ENCODE measurements at places on chromosomes 4 and X.

DNA sequence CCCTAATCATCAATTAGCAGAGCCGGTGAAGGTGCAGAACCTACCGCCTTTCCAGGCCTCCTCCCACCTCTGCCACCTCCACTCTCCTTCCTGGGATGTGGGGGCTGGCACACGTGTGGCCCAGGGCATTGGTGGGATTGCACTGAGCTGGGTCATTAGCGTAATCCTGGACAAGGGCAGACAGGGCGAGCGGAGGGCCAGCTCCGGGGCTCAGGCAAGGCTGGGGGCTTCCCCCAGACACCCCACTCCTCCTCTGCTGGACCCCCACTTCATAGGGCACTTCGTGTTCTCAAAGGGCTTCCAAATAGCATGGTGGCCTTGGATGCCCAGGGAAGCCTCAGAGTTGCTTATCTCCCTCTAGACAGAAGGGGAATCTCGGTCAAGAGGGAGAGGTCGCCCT is 3.3 kb upstream of the OPN1LW start:
- no peak for DNase-seq

- DNase-seq = no peak
Observed at GRCh38 chr4:40976343-40976742, 226.6 kb downstream of the NSUN7 start.

GRCh38 chrX:11445540-11445939 is 152.3 kb downstream of the AMELX start:
- DNase-seq = no peak

GRCh38 chr4:169238445-169238844 is 32.3 kb downstream of the SH3RF1 start:
- no peak for DNase-seq

DNA sequence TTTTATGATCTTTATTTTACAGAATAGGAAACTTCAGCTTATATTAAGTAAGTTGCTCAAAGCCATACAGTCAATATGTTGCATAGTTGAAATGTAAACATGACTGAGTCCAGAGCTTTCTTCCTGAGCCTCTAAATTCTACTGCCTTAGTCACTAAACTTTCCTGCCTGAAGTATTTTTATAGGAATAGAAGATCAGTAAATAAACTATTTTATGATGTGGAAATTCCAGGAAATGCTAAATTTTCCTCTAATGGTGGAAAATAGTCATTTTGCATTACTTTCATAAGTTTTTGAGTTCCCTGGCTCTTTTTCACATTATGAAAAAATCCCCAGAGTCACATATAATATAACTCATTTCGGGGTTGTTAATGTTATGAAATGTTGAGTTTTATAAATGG is 182.8 kb downstream of the BANK1 start:
- DNase-seq = no peak

DNA sequence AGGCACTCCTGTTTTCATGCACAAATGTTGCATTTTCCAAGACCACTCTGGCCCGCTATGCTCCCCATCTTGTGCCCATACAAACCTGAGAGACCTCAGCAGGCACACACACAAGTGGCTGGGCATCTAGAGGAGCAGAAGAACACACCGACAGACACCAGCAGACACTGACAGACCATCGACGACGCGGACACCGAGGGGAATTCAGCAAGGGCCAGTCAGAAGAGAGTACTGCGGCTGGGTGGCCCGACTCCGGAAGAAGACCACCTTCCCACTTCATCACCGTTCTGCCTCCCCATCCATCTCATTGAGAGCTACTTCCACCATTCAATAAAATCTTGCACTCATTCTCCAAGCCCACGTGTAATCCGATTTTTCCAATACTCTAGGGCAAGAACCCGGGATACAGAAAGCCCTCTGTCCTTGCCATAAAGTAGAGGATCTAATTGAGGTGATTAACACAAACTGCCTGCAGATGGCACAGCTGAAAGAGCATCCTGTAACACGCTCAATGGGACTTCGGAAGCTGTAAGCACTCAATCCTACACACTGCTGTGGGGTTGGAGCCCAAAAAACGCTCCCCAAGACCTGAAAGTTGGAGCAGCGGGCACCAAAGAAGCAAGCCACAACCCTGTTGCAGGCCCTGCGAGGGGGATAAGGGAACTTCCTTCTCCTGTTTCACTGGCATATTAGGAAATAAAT is 780.9 kb downstream of the ARAP2 start:
- no peak for DNase-seq

DNA sequence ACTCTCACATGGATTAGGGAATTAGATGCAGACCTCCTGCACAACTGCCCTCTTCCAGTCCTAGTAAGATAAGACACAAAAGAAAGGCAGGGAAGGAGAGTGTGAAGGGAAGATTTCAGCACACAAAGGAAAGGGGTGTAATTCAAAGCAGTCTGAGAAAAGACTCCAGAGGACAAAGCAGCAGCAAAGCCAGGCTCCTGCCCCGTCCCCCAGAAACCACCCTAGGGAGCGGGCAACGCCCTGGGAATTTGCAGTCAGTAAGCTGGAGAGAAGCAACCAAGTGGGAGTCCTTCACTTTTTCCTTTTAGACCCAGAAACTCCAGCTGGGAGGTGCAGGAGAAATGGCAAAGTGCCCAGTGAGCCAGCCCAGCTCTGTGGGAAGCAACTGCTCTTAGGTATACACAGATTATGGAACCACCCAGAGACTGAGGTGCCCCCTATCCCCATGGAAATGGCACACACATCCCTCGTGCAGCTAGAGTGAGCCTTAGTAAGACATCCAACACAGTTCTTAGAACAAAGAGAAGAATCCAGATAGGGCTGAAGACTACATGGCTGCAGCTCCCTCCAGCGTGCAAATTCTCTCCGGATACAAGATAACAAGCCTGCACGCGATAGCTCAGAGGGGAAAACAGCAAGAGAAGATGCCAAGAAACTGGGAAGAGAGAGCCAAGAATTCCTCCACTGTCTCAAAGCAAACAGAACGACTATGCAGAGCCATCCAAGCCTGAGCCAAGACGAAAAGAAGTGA is 26.5 kb upstream of the IRAK1 start:
- no peak for DNase-seq

DNA sequence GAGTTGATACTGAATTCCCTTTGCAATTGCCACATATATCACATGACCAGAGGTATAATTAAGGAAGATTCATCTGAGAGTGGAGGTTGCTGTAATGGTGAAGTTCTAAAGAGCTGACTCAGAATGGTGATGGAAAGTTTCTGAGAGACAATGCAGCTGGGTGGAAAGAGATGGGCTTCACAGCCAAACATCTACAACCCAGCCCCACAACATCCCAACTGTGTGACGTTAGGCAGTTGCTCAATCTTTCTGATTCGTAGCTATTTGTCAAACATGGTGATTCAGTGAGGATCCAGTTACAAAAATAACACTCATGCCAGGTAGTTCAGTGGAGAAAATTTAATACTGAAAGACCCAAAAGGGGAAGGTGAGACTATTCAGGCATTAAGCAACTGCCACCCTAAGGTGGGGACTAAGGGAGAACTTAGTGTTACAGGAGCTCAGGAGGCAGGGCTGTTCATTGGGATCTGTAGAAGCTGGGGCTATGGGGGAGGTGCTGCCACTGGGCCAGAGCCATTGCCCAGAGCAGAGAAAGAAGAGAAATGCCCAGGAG is 6.9 kb upstream of the AFF1 start:
- no peak for DNase-seq

- DNase-seq = no peak
Observed at GRCh38 chr4:26441102-26441501, 49.2 kb downstream of the CCKAR start.

GRCh38 chr4:14816623-14817261 is 185.5 kb upstream of the CPEB2 start:
- DNase-seq = no peak

- DNase-seq = no peak
Observed at GRCh38 chrX:129310000-129310399, 213.3 kb downstream of the SMARCA1 start.

DNA sequence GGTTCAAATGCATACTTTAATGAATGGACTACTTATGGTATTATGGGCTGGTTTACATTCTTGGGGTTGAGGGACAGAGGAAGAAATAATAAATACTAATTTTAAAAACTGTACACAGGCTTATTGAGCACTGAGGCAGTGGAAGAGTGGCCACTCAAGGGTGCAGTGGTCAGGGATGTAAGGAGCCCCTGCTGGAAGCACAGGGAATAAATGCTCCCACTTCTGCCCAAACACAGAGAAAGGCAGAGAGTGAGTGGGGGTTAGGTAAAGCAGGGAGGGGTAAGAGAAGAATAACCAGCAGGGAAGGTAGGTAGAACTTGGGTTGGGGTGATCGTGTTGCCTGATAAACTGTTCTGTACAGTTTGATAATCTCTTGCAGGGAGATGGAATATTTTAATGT is 60.0 kb downstream of the GAB1 start:
- no peak for DNase-seq

GRCh38 chr4:52638717-52639116 is 20.4 kb downstream of the USP46 start:
- DNase-seq = no peak

DNA sequence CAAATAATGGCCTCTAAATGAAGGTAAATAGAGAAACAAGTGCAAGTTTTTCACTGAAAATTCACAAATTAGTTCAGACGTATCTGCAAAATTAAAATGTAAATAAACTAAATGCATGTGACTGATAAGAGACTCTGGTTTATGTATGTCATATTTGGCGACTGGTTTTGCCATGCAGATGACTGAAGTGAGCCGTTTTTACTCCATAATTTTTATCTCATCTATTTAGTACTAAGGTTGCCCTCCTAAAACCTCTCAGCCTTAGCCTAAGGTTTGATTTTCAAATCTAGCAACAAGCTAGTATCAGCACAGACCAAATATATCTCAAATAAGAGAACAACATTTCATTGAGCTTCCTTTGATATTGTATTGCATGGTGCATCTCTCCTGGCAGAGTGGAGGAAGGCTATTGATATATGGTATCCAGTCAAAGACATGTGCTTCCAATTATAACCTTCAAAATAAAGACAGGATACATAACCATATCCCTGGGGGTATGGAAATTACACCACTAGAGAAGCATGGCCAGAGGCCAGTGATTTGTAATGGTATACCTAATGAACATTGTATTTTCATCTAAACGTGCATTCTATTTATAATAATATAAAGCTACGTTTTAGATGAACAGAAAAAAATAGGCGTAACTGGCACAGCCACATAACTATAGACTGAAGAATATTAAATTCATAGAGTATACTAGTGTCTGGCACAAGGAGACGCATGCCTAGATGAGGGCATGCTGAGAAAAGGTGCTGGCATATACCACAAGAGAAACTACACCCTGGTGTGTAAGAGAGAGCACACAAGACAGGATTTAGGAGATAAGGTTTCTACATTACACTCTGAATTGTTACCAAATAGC is 392.6 kb upstream of the INTU start:
- DNase-seq = no peak

- DNase-seq = no peak
Observed at GRCh38 chr4:6840062-6840976, 57.8 kb downstream of the KIAA0232 start.

DNA sequence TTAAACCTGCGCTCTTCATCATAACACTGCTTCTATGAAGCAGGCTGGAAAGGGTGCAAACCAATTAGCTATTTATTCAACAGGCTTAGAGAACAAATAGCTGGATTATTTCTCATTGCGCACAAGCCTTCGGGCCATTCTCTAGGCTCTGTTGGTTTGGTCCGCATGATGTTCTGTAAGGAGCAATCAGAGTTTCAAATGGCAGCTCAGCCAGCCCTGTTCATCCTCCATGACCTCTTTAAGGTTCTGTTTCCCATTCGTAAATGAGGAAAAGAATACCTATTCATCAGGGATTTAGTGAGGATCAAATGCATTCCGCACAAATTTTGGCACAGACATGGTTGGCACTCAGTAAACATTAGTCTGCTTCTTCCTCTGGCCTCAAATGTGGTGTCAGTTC is 15.5 kb upstream of the GPM6A start:
- no peak for DNase-seq

All from T-helper 2 cell (primary cell).